B cell (primary cell): ENCODE measurements at places on chromosomes 6 and 20. TPM values are rescaled to one million over a fixed set of nuclear protein-coding genes. Genes with fewer than 3 reads are reported as not detected.

Gene NKAIN4
- not detected in 2 replicates for polyA plus RNA-seq

DNA sequence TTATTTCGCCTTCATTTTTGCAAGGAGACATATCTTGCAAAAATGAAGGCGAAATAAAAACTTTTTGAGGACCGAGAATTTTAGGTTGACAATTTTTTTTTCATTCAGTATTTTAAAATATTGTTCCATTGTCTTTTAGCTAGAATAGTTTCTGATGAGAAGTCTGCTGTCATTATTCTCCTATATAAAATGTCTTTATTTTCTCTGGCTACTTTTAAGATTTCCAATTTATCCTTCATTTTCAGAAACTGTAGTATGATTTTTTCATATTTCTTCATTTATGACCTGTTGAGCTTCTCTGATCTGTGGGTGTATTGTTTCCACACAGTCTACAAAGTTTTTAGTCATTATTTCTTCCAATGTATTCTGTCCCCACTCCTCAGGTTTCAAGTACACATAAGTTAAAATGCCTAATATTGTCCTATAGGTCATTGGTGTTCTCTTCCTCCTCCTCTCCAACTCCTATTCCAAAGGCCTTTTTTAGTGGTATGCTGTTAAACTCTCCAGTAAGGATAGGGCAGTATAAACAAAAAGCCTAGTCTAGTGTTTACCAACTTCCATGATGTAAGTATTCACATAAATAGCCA, 15.7 kb downstream of the AHI1 start:
- no peak overlapping the region for H3K27ac ChIP-seq
- no peak overlapping the region for H3K4me3 ChIP-seq
- no peaks in the 10 kb centered on the region for H3K36me3 ChIP-seq
- no peaks in the 10 kb centered on the region for H3K4me1 ChIP-seq

DNA sequence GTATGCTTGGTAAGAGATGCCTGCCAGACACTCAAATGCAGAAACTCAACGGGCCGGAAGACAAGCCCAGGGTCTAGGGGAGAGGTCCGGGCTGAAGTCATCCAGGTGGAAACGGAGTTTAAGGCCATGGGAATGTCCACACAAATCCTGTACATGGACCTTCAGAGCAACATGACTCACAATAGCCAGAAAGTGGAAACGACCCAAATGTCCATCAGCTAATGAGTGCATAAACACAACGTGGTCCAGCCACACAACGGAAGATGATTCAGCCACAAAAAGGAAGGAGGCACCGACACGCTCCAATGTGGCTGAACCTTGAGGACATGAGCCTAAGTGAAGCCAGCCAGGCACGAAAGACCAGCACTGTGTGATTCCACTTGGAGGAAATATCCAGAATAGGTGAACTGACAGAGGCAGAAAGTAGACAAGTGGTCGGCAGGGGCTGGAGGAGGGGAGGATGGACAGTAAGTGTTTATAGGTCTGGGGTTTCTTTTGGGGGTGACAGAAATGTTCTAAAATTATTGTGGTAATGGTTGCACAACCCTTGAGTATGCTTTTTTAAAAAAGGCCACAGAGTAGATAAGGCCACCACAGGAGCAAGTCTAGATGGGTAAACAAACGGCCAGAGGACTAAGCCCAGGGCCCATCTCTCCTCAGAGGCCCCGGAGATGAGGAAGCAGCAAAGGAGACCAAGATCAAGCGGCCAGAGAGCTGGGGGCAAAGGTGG, 105.6 kb downstream of the PREX1 start:
- peak overlapping the region; percentile 36 for H3K4me3 ChIP-seq
- peak; percentile 66 for DNase-seq
- H3K36me3 ChIP-seq = peaks cover 32% of the 10 kb centered on the region
- H3K27me3 ChIP-seq = no peaks in the 10 kb centered on the region
- H3K4me1 ChIP-seq = peaks cover 75% of the 10 kb centered on the region
- peak overlapping the region; percentile 57 for H3K27ac ChIP-seq

- peaks cover 3% of the 10 kb centered on the region for H3K27me3 ChIP-seq
- no peak overlapping the region for H3K4me3 ChIP-seq
- no peaks in the 10 kb centered on the region for H3K4me1 ChIP-seq
- H3K36me3 ChIP-seq = no peaks in the 10 kb centered on the region
Measured at GRCh38 chr6:85389151-85389797, 60.6 kb upstream of the NT5E start.

DNA sequence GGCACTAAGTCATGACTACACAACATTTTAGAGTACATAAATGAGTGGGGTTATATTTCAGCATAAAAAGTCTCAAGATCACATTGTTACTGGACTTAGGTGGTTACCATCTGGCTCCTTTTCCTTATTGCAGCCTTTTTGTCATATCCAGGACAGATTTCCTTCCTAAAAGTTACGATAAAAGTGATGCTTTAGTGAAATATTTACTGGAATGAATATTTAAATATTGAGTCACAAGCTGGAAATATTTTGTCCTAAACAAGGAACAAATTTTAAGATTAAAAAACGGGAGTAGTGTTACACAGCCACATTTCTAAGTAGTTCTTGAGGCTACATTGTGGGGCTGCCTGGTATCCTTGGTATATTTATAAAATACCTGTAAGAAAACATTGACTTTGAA, 52.2 kb downstream of the CDC40 start:
- no peaks in the 10 kb centered on the region for H3K27me3 ChIP-seq
- peaks cover 6% of the 10 kb centered on the region for H3K4me1 ChIP-seq
- peaks cover 21% of the 10 kb centered on the region for H3K36me3 ChIP-seq
- H3K27ac ChIP-seq = peak overlapping the region; percentile 45
- H3K4me3 ChIP-seq = no peak overlapping the region

DNA sequence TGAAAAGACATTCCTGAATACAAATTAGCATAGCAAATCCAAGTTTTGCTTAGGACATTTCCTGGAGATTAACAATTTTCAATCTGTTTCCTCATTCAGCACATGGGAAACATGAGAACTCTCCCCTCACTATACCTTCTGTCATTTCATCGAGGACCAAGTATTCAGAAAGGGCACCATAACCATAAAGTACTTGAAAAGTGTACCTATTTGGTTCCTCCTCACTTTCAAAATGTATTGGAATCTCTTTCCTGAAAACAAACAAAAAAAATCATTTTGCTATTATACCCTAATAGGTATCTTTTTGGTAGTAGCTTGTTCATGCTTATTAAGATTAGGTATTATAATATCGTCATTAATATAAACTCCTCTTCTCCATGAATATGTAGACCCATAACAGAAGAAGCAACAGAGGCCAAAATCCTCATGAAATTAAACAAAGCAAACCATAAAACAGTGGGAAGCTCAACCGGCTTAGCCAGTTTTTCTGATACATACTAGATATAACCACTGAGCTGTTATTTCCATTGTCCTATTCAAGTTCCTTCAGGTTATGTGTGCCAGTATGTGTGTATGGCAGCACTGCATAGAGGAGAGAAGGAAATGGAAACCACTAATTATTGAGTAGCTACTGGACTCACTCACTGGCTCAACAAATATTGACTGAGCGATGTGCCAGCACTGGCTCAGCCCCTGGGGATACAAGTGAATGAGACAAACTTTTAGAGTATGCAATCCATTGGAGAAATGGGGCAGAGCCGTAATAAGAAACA, 274.0 kb downstream of the MAFB start:
- no peaks in the 10 kb centered on the region for H3K27me3 ChIP-seq
- H3K36me3 ChIP-seq = no peaks in the 10 kb centered on the region
- no peak overlapping the region for H3K27ac ChIP-seq
- DNase-seq = no peak
